Endodermal cell (in vitro differentiated cells): ENCODE measurements at places on chromosomes 5 and 9. TPM values are rescaled to one million over a fixed set of nuclear protein-coding genes. Genes with fewer than 3 reads are reported as not detected.

APBA1 gene
- 0.75 and 2.5 TPM in 2 replicates for total RNA-seq

EGFLAM gene
- total RNA-seq = 7.3 and 8.8 TPM in 2 replicates

FBP2 gene
- not detected in 3 replicates for total RNA-seq

DNA sequence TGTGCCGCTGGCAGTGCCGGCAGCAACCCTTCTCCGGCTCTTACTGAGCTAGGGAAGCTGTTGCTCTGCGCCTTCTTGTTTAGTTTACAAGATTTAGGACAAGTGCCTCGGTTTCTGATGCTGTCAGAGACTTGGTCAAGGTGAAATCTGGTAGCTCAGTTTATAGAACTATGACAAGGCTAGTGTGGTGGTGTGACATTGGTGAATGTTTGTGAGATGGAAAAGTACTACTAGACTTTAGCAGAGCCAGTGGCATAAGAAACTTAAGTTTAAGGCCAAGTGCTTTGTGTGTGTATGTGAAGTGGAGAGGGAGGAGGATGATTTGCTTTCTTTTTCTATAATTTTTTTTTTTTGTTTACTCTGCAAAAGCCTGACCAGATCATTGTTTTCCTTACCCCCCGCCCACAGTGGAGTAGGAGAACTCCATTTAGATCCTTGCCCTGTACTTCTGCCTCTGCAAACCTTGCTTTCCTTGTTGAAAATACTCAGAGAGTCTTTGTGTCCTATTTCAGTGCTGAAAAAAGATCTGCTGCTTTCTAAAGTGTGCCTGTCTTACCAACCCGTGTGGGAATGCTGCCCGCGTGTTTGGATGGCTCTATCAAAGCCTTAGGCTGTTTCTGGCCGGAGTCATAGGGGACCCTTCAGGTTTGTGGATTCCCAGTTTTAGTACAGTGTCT, 75.9 kb downstream of the TRIO start:
- no peak overlapping the region for H3K4me3 ChIP-seq
- DNase-seq = no peak
- H3K36me3 ChIP-seq = no peaks in the 10 kb centered on the region
- H3K27me3 ChIP-seq = peaks cover 71% of the 10 kb centered on the region

DNA sequence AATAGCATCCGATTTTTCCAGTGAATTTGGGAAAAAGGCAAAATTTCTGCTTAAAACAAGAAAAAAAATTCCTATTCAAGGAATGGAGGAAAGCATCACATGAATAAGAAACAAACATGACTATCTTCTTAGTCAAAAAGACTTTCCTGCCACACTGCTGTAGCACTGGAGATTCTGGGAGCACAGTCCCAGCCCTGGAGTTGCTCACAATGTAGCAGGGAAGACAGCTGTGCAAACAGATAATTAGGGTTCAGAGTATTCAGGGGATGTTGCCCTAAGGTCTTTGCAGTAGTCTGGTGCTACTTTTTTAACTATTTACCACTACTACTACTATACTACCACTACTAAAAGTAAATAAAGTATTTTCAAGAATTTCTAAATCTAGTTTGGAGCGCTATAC, 86.5 kb downstream of the BNC2 start:
- no peaks in the 10 kb centered on the region for H3K36me3 ChIP-seq
- H3K4me3 ChIP-seq = no peak overlapping the region
- H3K27ac ChIP-seq = no peak overlapping the region
- no peaks in the 10 kb centered on the region for H3K27me3 ChIP-seq

- H3K4me3 ChIP-seq = peak within 1 kb of the TSS; percentile 80
- H3K27ac ChIP-seq = no peak within 1 kb of the TSS
- peaks cover 7% of the 10 kb centered on the region for H3K27me3 ChIP-seq
- DNase-seq = peak; percentile 93
- H3K36me3 ChIP-seq = no peaks in the 10 kb centered on the region
Measured at GRCh38 chr9:214648-215493, at the start of gene DOCK8. TSS of gene DOCK8 (plus strand) at chr9:214865. CDS start at chr9:214977, 112 bp downstream.

DNA sequence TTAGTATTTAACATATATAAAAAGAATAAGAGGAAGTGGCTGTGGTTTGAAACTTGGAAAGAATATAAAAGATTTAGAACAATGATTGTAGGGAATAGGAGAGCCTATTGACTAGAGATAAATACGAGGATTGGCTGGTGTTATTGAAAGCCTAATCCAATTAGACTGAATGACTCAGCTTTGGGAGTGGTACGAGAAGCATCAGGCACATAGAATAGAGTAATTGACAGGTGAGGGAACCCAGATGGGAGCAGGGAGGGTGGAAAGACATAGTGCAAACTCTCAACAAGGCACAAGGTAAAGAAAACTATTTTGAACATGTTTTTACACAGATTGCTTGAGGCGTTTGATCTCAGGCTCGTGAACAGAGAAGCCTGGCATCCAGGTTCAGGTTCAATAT, 338.9 kb upstream of the KLF9 start:
- H3K27me3 ChIP-seq = no peaks in the 10 kb centered on the region
- DNase-seq = no peak
- H3K4me1 ChIP-seq = no peaks in the 10 kb centered on the region
- no peak overlapping the region for H3K4me3 ChIP-seq

- H3K27me3 ChIP-seq = no peaks in the 10 kb centered on the region
- DNase-seq = no peak
- H3K4me3 ChIP-seq = no peak overlapping the region
- no peaks in the 10 kb centered on the region for H3K4me1 ChIP-seq
- no peak overlapping the region for H3K27ac ChIP-seq
Measured at GRCh38 chr9:91180930-91181268, 180.8 kb downstream of the AUH start.
